H4 (cell line): ENCODE measurements at places on chromosomes 7 and 10. TPM values are rescaled to one million over a fixed set of nuclear protein-coding genes. Genes with fewer than 3 reads are reported as not detected.

DNA sequence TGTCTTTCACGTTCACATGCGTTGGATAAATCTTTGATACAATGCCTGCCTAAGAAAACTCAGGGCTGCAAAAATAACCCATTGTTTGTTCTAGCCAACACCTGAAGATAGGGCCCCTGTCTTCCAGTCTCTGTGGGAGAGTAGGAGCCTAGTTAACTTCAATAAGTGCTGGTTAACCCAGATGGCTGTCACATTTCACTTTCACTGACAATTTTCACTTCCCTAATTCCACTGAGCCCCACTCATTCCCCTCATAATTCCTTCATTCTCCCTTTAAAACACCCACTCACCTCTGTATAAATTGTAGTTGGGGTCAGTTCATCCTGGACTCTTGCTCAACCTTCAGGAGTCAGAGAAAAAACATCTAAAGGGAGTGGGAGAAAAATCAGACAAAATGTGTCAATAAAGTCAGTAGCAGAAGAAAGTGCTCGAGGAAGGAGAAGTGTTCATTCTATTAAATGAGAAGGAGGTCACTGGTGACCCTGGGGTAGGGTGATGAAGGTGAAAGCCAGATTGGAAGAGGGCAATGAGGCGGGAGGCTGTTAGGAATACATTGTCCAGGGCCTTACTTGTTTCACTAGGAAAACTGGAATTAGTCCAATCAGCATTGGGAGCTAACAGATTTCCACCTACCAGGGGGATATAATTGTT lies 51.2 kb upstream of the ABI1 start:
- no peak for DNase-seq

- DNase-seq, result no peak
Measured at GRCh38 chr10:8584666-8585065, 530.2 kb downstream of the GATA3 start.

GRCh38 chr10:44249490-44249889 lies 135.4 kb downstream of the CXCL12 start:
- DNase-seq, result no peak

DNA sequence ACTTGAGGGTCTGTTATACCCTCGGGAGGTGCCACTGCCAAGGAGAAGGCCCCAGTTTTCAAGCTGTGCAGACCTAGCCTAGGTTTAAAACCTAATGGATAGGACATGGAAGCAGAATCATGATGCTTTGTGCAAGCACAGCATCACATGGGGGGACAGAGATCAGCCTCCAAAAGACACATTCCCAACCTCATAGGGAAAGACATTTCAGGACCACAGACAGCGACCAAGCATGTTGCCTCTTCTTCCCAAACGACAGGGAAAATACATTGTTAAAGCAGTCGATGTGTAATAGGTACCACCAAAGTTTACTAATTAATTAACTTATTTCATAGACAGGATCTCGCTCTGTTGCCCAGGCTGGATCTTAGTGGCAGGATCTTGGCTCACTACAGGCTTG lies 573.9 kb downstream of the TCERG1L start:
- no peak for DNase-seq

HSPA12A gene
- total RNA-seq, result 5.4 and 5.5 TPM in 2 replicates

FZD1 gene
- 6.1 and 6.9 TPM in 2 replicates for total RNA-seq

CNPY1 gene
- 0.08 TPM in 1 of 2 replicates, not detected in the other for total RNA-seq
